ENCODE measurements at places on chromosomes 3 and 15.

DNA sequence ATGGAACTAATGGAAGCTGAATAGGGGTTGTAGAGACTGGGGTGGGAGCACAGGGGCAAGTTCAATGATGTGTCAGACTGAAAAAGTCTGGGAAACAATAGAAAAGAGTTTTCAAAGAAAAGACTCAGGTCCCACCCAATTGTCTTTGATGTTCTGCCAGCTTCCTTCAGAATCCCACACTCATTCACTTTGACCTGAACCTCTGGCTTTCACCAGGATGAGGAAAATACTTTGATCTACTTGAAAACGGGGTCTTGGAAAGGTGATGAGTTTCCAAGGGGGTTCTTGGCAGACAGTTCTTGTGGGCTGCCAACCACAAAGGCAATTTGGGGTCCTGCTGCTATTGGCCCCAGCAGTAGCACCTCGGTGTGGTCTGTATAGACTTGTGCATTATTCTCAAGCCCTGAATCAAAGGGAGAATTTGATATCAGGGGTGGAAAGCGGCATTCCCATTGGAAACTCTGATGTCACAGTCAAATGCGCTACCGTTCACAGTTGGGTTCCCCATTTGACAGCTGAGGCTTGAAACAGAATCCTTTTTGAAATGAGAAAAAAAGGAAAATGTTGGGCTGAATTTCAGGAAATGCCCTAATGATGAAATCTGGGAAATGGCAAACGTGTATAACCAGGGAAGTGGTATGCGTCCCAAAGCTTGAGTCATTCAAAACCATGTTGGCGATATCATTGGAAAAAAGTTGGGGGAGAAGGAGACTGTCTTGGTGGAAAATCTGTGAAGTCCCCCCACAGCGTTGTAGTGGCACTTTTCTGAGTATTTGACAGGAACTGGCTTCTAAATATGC lies 229.2 kb upstream of the LRTM1 start:
- peak; percentile 82 for DNase-seq

- no peak for DNase-seq
Observed at GRCh38 chr3:123798550-123798949, 85.6 kb downstream of the MYLK start.

GRCh38 chr15:56813995-56814394 lies 80.7 kb upstream of the ZNF280D start:
- DNase-seq, result peak; percentile 17

DNA sequence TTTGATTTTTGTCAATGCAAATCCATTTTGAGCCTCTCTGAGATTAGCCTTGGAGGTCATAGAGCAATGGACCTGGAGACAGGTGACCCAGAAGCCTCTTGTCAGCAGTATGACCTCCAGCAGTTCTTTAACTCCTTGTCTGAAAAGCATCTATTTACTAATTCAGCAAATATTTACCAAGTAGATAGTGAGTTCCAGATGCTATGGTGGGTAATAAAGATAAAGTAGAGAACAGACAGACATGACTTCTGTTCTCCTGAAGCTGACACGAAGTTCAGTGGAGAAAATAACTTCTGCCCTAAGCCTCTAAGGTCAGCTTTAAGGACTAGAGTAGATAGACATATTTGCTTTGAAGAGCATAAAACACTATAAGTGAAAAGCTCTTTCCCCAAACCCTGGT lies 26.6 kb downstream of the SEMA6D start:
- no peak for DNase-seq
